ENCODE measurements at places on chromosomes 5 and 9.

DNA sequence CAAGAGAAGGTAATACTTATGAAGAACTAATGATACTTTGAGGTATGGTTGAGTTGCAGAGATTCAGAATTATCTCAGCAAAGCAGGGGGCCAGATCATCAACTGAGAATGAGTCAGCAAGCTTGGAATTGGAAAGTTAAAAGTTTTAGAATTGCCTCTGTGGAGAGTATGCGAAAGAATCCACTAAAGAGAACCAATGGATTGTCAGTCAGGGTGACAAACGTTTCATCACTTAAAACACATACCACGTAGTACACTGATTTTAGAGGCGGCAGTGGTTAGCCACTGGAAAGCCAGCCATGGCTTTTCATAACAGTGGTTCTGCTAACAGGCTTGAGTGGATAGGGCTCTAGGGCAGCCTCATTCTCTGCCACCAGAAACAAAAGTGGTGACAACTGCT lies 30.7 kb downstream of the AOPEP start:
- no peak for DNase-seq

GRCh38 chr9:16337322-16338029 lies 533.0 kb downstream of the BNC2 start:
- DNase-seq, result peak; percentile 9

DNA sequence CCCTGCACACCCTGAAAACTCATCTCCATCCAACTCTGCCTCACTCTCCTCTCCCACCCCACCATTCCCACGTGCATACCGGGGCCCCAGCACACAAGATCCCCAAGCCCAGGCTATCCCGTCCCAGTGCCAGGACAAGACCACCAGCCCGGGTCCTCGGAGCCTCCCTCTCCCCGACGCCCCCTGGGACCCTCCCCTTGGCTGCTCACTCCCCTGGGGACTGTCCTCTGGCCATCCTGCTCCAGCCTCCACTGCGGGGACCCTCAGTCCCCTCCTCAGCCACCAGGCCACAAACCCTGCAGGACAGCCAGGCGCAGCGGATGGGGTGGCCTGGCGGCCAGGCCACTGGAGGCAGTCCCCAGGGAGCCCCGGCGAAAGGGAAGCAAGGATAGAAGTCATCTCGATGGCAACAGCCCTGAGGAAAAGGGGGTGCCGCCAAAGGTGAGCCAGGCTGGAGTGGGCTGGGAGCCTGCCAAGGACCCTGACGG lies 62.8 kb downstream of the C9orf50 start:
- DNase-seq, result no peak

- no peak for DNase-seq
Observed at GRCh38 chr9:61673247-61673646, 483.4 kb downstream of the SPATA31A7 start.

DNA sequence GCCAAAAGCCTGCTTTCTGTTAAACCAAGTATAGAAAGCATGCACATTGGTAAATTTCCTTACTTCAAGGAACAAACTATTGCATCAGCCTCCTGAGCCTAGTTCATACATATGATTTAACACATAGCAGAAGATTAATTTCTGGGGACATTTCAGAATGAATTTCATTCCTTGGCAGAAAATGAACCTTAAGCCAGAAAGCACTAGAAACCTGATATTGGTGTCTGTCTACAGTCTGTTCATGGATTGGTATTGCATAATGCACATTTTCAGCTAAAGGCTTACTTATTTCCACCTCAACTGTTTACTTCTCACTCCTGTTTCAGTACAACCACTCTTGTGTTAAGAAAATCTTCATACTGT lies 1471.8 kb upstream of the NUDT12 start:
- no peak for DNase-seq

DNA sequence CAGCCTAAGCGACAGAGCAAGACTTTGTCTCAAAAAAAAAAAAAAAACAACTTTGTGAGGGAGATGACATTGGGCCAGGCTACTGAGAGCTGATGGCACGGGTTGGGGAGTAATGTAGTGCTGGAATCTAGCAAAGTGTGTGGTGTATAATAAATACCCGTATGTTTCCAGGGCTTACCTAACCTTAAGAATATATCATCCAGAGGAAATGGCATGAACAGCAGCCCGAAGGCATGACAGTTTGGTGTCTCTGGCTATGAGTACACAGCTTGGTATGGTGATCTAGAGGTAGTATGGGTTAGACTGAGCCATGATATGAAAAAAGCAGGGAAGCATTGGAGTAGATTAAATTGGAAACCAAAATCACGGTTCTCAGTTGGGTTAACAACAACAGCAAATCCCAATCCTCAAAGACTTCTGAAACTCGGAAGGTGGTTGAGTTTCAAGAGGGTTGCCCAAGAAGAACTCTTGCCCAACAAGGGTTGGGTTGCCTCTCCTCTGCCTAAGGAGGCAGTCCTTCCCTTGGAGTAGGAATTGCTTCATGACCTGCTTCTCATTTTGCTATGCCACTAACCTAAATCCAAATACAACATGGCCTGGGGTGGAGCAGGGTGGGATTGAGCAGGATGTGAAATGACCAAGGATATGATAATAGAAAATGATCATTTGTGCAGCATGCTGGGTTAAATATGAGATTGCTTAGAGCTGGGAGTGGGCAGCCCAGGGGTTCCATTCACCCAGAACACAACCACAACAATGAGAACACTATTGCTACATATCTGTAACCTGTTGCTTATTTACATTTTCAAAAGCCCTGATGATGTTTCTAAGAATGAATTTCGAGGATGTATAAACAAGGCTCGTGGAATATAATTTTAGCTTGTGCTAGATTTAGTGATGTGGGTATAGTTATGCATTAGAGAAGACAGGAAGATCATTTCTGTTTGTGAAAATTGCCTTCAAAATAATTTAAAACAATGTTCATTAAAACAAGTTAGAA lies 64.6 kb upstream of the ZFR start:
- DNase-seq, result peak; percentile 80
